ENCODE measurements at places on chromosomes 16 and 17. TPM values are rescaled to one million over a fixed set of nuclear protein-coding genes. Genes with fewer than 3 reads are reported as not detected.

Gene CCR7
- not detected for total RNA-seq

Gene TEX19
- total RNA-seq = not detected

Gene CEP95
- total RNA-seq = 12.4 TPM

Gene KRTAP17-1
- total RNA-seq = not detected
